ENCODE measurements at places on chromosomes 12 and 14. TPM values are rescaled to one million over a fixed set of nuclear protein-coding genes. Genes with fewer than 3 reads are reported as not detected.

DNA sequence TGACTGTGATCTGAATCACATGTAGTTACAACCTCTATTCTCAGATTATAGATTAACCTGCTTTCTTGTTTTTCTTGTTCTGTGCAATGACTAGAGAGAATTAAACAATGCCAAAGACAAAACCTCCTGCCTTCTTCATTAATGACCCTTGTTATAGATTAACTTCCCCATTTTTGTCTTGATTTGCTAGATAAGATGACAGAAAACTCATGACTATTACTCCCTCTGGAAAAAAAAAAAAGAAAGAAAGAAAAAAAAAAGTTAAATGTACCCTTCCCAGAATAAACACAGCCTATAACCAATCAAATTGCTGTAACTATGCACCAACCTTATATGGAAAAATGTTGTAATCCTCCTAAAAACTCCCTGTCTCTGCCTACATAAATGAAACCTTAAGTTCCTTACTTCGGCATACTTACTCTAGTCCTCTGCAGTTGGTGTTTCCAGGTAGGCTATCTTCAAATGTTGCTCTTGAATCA, 41.1 kb upstream of the PCED1B start:
- peak overlapping the region; percentile 50 for H3K4me3 ChIP-seq
- peaks cover 9% of the 10 kb centered on the region for H3K4me1 ChIP-seq
- H3K36me3 ChIP-seq: no peaks in the 10 kb centered on the region
- no peak for DNase-seq

- DNase-seq: no peak
- H3K4me1 ChIP-seq: peaks cover 57% of the 10 kb centered on the region
- no peaks in the 10 kb centered on the region for H3K36me3 ChIP-seq
- no peak overlapping the region for H3K4me3 ChIP-seq
Measured at GRCh38 chr12:607541-608001, 55.7 kb downstream of the NINJ2 start.

- no peak overlapping the region for H3K27ac ChIP-seq
- no peak for DNase-seq
- H3K4me3 ChIP-seq: no peak overlapping the region
- H3K4me1 ChIP-seq: no peaks in the 10 kb centered on the region
- H3K36me3 ChIP-seq: no peaks in the 10 kb centered on the region
- H3K27me3 ChIP-seq: no peaks in the 10 kb centered on the region
Measured at GRCh38 chr14:59727073-59727661, 143.4 kb downstream of the RTN1 start.

DNA sequence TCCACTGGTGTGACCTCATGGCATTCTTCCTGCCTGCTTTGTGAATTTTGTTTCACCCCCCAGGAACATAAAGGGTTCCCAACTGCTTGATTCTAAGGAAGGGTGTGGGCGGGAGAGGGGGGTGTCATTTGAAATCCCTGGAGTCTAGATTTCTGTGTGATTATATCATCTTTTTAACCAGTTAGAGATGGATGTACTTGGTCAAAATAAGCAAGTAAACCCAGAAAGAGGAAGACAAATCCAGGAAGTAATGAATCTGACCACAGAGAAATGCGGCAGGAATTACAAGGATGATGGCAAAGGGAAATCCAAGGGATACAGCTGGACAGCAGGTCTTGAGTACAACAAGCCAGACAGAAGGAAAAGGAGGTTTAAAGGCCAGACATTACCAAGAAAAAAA, 38.9 kb downstream of the DMAC2L start:
- H3K4me1 ChIP-seq: no peaks in the 10 kb centered on the region
- no peak for DNase-seq
- H3K4me3 ChIP-seq: no peak overlapping the region
- H3K27ac ChIP-seq: no peak overlapping the region

DNA sequence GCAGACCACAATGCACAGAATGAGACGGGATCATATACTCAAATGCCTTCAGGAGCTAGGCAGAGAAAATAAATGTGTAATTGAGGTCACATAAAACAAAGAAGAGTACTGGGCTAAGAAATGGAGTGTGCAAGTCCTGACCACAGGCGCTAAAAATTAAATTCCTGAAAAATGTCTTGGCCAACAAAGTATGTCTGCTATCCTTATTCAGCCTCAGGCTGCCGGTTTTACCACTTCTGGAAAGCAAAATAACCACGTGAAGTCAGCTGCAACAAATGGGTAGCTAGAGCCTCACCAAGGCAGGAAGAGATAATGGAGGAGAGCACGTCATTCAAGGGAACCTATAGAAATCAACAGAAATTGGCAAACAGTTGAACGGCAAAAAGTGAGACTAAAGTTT, 3.1 kb downstream of the PYGL start:
- no peak for DNase-seq
- H3K36me3 ChIP-seq: no peaks in the 10 kb centered on the region
- no peak overlapping the region for H3K27ac ChIP-seq
- peaks cover 14% of the 10 kb centered on the region for H3K4me1 ChIP-seq

DNA sequence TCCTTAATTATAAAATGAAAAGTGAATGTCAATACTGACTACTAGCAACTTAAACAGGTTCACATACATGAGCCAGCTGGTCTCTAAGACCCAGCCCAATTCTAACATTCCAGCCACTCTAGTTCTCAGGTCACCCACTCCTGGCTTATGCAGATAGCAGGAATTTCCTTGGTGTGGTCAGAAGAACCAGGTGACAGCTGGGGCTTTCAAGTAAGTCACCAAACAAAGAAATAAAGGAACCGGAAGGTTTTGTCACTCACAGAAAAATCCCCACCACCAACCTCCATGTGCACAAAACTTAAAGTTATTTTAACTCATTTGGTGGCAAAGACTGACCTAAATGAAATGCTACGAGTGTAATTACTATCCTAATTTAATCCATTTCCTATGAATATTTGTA, 129.6 kb upstream of the CDKN3 start:
- no peaks in the 10 kb centered on the region for H3K27me3 ChIP-seq
- H3K4me3 ChIP-seq: no peak overlapping the region
- H3K27ac ChIP-seq: no peak overlapping the region
- H3K36me3 ChIP-seq: no peaks in the 10 kb centered on the region
- no peak for DNase-seq
- no peaks in the 10 kb centered on the region for H3K4me1 ChIP-seq

DNA sequence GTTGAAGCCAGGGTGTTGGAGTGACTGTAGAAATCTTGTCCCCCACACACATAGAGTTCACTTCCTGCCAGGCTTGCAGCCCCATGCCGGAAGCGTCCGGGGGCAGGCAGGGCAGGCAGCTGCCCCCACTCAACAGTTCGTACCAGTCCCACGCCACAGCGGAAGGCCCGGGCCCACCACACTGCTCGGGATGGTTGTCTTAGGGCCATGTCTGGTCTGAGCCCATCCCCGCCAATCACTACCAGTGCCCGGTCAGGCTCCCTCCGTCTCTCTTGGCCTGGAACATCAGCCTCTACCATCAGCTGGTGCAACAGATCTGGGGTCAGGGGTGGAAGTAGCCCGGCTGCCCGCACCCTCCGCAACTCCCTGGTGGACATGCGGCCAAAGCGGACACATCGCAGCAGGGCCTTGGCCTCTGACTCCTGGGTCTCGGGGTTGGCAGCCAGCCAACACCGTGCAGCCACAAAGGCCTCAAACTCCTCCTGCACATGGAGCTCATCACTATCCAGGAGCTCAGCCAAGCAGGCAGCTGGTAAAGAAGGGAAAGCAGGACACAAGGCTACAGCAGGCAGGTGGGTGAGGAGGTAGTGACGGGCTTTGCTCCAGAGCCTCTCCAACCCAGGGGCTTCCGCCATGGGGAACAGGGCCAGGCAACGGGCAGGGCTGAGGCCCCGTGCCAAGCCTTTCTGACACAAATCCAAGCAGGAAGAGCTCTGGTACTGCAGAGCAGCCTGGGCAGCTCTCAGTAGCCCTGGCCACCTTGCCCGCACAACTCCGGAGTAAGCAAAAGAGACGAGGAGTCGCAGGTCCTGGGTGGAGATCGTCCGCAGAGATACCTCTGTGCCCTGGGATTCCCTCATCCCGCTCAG, 5.9 kb downstream of the KLHL33 start:
- H3K27ac ChIP-seq: no peak overlapping the region
- DNase-seq: no peak
- H3K36me3 ChIP-seq: no peaks in the 10 kb centered on the region
- no peaks in the 10 kb centered on the region for H3K27me3 ChIP-seq
- H3K4me1 ChIP-seq: peaks cover 8% of the 10 kb centered on the region
- H3K4me3 ChIP-seq: no peak overlapping the region

DNA sequence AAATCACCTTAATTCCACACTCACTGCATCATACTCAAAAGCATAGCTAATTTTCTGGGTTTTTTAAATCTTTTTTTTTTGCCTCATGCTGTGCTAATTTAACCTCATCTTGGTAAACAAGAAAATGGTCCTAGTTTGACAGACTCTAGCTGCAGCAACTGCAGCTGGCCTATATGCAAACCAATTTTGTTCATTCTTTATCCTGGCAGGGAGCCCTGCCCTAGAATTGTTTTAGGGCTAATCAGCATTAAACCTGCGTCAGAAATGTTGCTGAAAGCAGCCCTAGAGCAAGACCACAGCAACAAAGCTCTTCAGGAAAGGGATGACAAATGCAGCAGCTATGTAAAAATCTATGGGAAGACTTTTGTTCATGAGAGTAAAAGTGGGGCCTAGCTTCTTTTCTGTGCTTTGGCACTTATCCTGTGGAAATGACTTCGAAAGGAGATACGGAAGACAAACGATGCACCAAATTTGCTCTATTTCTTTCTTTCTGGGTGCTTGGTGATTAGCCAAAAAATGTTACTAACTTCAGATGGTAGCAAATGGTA, 72.2 kb downstream of the DENND5B start:
- H3K4me3 ChIP-seq: no peak overlapping the region
- H3K36me3 ChIP-seq: no peaks in the 10 kb centered on the region
- H3K27ac ChIP-seq: peak overlapping the region; percentile 35
- no peak for DNase-seq
- H3K4me1 ChIP-seq: peaks cover 15% of the 10 kb centered on the region
- H3K27me3 ChIP-seq: no peaks in the 10 kb centered on the region

GRCh38 chr12:75205558-75205957, 4.1 kb downstream of the KCNC2 start:
- DNase-seq: no peak
- H3K27me3 ChIP-seq: peaks cover 6% of the 10 kb centered on the region
- no peaks in the 10 kb centered on the region for H3K4me1 ChIP-seq
- H3K36me3 ChIP-seq: no peaks in the 10 kb centered on the region
- no peak overlapping the region for H3K27ac ChIP-seq

DNA sequence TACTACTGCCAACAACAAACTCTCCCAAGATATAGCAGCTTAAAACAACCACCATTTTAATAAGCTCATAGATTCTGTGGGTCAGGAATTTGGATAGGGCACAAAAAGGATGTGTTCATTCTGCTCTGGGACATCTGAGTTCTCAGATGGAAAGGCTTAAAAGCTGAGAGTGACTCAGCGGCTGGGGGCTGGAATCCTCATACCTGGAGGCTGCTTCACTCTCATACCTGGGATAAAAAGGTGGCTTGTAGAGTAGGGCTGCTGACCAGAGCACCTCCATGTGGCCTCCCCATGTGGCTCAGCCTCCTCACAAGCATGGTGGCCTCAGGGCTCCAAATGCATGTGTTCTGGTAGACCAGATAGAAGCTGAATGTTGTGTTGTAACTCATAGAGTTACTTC, 20.2 kb upstream of the PELI2 start:
- H3K4me1 ChIP-seq: peaks cover 8% of the 10 kb centered on the region
- no peak overlapping the region for H3K4me3 ChIP-seq
- H3K36me3 ChIP-seq: no peaks in the 10 kb centered on the region
- H3K27ac ChIP-seq: no peak overlapping the region
- no peaks in the 10 kb centered on the region for H3K27me3 ChIP-seq

- H3K27ac ChIP-seq: no peak overlapping the region
- no peaks in the 10 kb centered on the region for H3K4me1 ChIP-seq
- no peaks in the 10 kb centered on the region for H3K36me3 ChIP-seq
- no peak overlapping the region for H3K4me3 ChIP-seq
- no peak for DNase-seq
- no peaks in the 10 kb centered on the region for H3K27me3 ChIP-seq
Measured at GRCh38 chr12:130668286-130669204, 47.6 kb downstream of the RIMBP2 start.

DNA sequence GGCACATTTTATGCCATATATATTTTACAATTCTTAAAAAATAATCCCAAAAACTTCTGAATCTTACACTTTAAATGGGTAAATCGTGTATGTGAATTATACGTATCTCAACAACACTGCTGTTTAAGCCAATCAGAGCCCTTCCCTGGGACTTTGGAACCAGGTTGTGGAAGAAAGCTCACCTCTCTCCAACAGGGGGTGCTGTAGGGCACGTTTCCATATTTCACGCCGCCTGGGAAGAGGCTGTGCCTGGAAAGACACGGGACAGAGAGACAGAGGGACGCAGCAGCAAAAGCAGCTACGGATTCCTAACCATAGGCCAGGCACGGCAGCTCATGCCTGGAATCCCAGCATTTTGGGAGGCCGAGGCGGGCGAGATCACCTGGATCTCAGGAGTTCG, 29.4 kb upstream of the FBRSL1 start:
- no peak overlapping the region for H3K4me3 ChIP-seq
- no peak for DNase-seq
- no peaks in the 10 kb centered on the region for H3K36me3 ChIP-seq

DNA sequence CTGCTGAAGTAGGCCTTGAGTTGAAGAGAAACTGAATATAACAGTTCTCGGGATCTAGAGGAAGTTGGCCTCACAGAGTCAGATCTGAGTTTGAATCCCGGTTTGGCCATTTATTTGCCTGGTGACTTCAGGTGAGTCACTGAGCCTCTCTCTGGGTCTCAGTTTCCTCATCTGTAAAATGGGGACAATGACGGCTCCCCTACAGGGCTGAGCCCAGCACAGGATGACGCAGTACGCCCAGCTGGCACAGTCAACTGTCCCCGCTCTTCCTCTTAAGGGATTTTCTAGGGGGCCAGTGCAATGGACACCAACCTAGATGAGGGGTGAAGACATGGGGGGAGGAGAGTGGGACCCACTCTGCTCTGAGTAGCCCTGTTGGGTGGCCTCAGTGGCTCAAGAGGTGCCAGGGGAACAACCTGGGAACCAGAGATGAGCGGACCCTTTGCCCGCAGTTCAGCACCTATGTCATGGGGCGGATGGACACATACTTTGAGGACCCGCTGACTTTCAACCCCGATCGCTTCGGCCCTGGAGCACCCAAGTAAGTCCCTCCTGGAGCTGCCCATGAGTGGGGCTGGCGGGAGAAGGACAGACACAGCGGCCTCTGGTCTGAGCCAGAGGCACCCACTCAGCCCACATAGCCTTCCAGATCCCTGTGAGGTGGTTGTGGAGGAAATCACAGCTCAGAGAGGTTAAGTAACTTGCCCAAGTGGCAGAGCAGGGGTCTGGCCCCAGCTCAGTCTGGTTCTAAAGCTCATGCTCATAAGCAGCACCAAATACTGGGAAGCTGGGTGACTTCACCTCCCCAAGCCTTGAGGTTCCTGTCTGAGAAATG, 41.1 kb downstream of the CYP46A1 start:
- peaks cover 1% of the 10 kb centered on the region for H3K4me1 ChIP-seq
- no peak overlapping the region for H3K27ac ChIP-seq
- no peak for DNase-seq
- no peaks in the 10 kb centered on the region for H3K36me3 ChIP-seq

AMDHD1 gene
- not detected for total RNA-seq

TEX52 gene
- not detected for total RNA-seq

SLC2A14 gene
- total RNA-seq: not detected

FOXG1 gene
- total RNA-seq: not detected
